ENCODE measurements at places on chromosomes 16 and 17.

GRCh38 chr16:10988164-10988803 lies 43.9 kb downstream of the CLEC16A start:
- peak; percentile 57 for DNase-seq

- DNase-seq: peak; percentile 81
Measured at GRCh38 chr16:70250748-70251628, 752 bp downstream of the EXOSC6 start.

GRCh38 chr16:17951378-17951777 lies 385.2 kb downstream of the NPIPA8 start:
- no peak for DNase-seq

GRCh38 chr17:35901631-35902175 lies 21.5 kb upstream of the CCL5 start:
- DNase-seq: no peak

GRCh38 chr16:28009586-28010373 lies 53.7 kb downstream of the GSG1L start:
- no peak for DNase-seq

- no peak for DNase-seq
Measured at GRCh38 chr17:54021418-54021817, 198.7 kb downstream of the KIF2B start.

- no peak for DNase-seq
Measured at GRCh38 chr16:49700251-49701064, 155.5 kb downstream of the ZNF423 start.

DNA sequence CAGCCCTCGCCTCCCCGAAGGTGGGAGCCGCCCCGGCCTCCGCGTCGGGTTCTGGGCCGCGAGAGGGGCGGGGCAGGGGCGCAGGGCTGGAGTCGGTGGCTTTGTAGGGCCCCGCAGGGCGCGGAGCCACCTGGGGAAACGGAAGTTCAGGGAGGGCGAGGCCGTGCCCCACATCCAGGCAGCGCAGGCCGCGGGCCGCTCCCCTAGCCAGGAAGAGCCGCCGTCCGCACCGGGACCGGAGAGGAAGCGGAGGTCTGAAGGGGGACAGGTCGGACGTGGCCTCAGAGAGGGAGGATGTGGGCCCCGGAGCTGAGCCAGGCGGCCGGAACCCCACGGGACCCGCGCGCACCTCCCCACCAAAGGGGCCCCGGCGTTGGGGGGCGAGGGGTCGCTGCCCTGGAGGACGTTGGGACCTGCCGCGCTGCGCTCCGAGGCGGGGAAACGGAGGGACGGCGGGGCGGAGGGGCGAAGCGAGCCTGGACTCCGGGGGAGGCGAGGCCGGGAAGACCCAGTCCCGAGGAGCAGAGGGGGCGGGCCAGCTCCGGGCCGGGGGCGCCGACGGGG lies 482 bp upstream of the SLC16A3 start:
- peak; percentile 83 for DNase-seq

DNA sequence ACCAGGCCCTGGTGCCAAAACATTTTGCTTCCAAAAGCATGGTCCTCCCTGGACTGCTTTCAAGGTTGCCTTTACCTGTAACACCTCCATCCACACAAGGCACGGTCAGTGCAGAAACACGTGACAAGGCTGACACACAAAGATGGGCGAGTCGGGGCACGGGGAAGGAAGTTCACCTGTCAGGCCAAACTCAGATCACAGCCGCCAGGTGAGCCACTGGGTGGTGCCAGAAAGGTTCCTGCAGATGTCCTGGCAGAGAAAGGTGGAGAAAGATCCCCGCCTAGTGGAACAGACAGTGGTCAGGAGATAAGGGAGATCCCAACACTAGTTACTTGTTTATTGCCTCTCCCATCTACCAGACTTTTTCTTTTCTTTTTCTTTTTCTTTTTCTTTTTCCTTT lies 155.3 kb downstream of the AIPL1 start:
- DNase-seq: no peak

GRCh38 chr16:28823291-28823872 lies 583 bp downstream of the ATXN2L start:
- no peak for DNase-seq
